Activated CD8-positive, alpha-beta memory T cell treated with anti-CD3 and anti-CD28 coated beads for 1 hour (primary cell): ENCODE measurements at places on chromosomes 4 and X.

DNA sequence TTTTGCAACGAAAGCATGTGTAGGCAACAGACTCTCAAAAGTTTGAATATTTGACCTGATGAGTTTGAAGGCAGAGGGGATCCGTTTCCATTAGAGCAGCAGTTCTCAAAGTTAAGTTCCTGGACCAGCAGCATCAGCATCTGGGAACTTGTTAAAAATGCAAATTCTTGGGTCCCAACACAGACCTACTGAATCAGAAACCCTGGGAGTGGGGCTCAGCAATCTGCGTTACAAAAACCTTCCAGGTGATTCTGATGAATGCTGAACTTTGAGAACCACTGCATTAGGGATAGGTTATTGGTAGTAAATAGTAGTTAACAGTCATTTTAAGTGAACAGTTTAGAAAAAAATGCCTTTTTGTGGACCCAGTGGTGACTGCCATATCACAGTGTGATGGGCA, 98.8 kb downstream of the PDE5A start:
- DNase-seq: no peak

GRCh38 chr4:3480528-3481112, 17.5 kb downstream of the DOK7 start:
- DNase-seq: peak; percentile 63

DNA sequence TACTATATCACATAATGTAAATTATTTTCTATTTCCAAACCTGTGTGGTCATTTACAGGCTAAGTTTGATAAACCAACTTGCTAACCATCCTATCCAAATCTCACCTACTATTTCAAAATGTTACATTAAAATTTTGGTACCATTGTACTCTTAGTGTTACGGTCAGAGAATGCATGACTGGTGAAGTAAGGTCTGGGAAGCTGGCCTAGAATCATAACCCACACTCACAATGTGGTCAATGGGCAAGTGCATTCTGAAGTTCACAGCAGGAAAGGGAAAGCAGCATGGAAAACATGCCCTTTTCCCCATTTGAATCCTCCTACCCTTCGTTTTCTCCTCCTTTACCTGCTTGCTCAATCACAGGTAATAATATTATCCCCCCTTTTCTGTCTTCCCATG, 54.4 kb downstream of the PPP3CA start:
- no peak for DNase-seq

DNA sequence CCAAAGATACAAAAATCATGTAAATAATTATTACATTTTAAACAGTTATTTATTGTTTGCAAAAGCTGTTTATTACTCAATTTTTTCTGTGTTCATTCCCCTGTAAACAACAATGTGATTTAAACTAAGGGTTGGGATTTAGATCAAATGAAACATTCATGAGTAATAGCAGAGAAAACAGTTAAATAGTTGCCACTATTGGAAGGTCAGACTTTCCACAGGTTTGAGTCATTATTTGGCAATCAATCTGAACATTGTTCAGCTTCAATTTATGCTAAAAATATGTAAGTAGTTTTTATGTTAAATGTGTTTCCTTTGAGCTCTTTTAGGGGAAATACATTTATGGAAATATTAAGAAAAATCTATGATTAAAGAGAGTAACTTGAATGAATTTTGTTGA, 144.9 kb downstream of the STIM2 start:
- no peak for DNase-seq

GRCh38 chrX:10441464-10441863, 178.9 kb downstream of the MID1 start:
- DNase-seq: no peak
